LoVo (cell line): ENCODE measurements at places on chromosomes 6 and 20.

- no peak for DNase-seq
These were observed 32.3 kb upstream of the PLEKHG1 start for GRCh38 chr6:150567380-150567779.

DNA sequence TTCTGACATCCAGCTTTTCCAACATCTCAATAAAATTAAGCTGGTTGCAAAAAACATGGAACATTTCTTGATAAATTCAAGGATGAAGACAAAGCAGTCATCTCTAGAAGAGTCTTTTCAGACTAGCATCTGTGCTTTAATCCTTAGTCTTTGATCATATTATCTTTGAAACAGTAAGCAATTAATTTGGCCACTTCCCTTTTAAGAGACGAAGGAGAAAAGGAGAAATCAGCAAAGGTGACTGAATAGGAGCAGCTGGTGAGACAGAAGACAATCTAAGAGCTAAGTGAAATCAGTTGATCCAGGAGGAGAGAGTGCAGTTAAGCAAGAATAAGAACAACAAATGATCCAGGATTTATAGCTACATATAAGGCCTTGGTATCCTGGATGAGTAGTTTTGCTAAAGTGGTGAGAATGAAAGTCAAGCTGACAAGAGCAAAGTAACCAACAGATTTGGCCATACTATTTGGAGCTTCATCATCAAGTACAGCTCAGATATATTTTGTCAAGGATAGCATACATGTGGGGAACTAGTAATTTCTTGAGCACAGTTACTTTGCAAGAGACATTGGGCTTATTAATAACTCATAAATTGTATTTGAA, 215.5 kb downstream of the ADGB start:
- no peak for DNase-seq

DNA sequence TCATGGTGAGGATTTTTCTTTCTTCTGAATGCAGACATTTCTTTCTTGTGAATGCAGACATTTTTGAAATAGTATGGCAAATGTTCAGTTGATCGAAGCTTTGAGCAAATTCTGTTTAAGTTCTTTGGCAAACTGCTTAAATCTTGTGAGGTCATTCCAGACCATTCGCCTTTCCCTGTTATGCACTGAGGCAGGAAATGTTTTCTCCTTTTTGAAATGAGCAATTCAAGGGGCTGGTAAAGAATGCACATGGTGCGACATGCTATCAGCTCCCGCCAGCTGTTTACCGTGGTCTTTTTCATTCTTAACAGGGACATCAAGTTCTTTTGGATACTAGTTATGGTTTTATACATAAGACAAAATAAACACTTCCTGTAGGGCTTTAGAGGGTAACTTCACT, 112.0 kb upstream of the CCN2 start:
- no peak for DNase-seq

DNA sequence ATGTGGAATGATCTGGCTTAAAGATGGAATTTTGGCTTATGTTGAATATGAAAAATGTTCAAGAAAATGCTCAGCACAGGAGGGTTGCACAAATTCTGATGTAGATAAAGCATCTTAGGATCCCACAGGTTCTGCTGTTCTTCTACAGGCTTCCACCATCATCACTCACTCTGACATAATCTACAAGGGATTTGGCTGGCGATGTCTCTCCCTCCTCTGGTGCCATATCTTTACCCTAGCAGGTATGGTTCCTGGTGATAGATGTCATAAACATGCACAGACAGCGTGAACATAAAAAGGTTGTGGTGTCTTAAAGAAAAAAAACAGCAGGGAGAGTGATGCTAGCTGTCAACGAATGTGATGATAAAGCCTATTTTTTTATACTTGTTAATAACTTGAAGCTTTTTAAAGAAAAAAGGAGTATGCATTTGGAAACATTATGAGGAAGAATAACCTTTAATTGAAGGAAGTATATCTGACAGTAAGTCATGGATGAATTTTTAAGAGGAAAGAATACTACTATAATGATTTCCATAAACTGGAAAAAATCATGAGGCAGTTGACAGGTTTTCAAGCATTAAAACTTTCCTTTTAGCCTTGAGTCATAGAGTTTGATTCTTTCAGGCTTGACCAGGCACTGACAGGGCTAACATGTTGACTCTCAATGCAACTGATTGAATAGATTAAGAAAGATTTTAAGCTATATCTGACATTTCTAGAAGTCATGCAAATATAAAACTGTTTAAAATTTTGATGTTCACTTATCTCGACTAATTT, 50.1 kb downstream of the OGFRL1 start:
- DNase-seq: no peak

GRCh38 chr20:25274481-25274880, 26.6 kb downstream of the PYGB start:
- no peak for DNase-seq

DNA sequence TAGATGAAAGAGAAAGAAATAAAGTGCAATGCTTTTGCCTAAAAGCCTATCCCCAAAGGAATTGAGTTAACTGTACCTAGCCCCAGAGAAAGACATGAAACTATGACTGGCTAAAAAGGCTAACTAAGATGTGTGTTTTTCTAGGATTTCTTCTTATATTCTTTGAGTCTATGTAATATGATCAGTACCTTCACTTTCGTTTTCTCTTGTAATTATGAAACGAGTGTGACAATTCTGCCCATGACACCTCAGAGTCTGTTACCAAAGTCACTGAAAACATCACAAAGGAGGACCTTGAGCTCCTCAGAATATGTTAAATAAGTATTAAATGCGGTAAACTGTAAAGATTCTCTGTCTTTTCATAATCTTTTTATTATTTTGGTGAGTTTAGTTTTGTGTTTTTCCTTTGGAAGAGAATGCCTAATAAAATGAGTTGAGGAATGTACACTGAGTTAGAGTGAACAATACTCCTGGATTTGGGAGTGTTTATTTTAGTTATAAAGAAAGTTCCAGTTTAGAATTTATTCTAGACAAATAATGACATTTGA, 141.3 kb downstream of the FUT9 start:
- peak; percentile 2 for DNase-seq

DNA sequence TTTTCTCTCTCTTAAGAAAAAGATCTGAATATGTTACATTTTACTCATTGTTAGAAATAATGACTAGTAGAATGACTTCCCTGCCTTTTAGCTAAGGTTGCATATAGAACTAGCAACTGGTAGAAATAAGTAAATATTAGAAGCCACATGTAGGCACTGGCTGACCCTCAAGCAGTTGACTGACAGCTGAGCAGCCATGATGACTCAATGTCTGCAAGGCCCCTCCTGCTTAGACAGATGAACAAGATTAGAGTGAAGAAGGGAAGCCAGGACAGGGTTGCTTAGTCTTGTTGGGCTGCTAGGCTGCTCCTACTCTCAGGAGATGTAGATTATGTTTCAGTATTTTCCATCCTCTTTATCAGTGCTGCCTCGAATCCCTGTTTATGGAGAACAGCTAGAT, 6.5 kb downstream of the MEP1A start:
- no peak for DNase-seq

DNA sequence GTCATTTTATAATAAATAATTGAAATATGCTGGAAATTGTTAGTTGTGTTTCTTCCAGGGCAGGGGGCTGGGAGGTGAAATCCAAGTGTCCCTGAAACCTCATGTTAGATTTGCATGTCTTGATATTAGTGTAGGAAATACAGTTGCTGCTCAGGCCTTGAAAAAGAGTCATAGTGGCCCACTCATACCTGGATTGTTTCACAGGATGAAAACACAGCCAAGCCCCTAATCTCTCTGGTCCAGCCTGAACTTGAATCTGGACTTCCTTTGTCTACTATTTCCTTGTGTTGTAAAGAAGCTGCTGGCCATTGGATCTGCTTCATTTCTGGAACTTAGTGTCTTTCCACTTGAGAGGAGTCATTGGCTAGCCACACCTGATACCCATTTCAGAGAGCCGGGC, 108.8 kb upstream of the JARID2 start:
- no peak for DNase-seq

- no peak for DNase-seq
These were observed 13.2 kb upstream of the SFT2D1 start for GRCh38 chr6:166355552-166355951.

DNA sequence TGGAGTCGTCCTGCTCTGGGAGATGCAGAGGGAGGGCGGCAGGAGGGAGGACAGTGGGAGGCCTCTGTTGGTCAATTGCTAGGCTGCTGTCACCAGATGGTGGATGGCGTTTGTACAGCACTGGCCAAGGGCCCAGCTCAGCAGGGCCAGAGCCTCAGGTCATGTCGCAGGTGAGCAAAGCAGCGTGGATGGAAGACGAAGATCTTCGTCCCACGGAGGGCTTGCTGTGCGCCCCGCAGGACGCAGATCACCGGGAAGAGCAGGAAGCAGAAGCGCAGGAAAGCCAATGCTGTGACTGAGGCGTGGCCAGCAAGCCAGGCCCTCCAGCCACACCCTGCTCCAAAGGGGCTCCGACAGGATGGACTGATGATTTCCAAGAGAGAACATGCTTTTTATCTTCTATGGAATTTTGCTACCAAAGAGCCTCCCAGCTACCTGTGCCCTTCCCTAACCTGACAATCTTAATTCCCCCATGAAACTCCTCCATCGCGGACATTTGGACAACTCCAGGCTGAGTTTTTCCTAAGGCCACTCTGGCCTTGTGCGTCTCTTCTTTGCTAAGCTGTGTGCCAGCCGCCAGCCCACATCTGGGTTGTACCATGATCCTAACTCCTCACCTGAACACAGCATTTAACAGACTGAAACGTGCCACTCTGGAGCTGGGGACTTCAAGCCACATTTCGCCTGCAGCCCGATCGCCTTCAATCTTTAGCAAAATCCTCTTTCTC, 3.5 kb upstream of the SLCO4A1 start:
- DNase-seq: no peak

GRCh38 chr6:108068618-108069017, 5.9 kb downstream of the OSTM1 start:
- DNase-seq: no peak
